ENCODE measurements at places on chromosomes 16 and 17.

GRCh38 chr17:9132291-9132690 lies 111.0 kb downstream of the NTN1 start:
- DNase-seq = no peak

DNA sequence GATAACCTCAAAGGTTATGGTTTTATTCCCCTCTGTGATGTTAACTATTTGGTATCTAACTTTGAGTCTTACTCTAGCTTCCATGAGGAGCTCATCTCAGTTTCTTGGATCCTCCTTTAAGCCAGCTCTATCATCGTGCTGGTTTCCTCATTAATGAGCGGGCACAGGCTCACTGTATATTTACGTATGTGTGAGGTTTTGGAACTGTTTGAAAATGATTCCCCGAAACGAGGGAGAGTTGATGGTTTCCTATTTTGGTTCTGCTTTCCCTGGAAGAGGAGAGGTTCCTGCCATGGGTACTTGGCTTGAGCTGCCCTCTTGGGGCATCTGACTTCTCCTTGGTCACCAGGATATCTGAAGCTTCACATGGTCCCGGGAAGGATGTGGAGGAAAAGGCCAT lies 32.7 kb upstream of the PIK3R6 start:
- DNase-seq = no peak

- DNase-seq = no peak
Observed at GRCh38 chr17:2745317-2746037, 4.0 kb downstream of the CCDC92B start.

DNA sequence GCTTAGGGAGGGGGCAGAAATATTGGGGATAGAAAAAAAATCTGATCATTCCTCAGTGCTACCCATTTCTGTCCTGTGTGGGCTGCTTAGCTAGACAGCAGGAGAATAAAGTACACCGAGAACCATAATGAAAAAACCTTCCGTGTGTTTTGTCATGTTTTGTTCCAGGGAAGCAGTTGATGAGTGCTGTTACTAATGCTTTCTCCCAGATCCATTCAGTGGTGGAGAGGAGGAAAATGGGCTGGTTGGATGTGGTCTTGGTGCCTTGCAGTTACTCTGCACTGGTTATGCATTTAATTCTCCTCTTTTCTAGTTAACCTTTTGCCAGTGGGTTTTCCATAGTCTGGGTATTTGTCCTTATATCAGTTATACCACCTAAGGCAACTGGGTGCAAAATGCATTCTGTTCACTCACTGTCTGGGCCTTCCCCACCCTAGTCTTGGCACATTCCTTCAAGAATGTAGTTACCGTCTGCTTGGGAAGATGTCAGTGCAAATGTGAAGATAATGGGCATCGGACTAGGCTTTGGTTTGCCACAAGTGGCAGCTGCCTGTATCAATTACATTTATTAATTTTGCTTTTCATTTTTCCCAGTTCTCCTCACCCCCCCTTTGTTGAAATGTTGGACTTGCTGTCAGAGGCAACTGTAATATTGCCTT lies 9.3 kb upstream of the TBKBP1 start:
- no peak for DNase-seq
